Fibroblast of skin of scalp (primary cell): ENCODE measurements at places on chromosomes 13 and 19.

DNA sequence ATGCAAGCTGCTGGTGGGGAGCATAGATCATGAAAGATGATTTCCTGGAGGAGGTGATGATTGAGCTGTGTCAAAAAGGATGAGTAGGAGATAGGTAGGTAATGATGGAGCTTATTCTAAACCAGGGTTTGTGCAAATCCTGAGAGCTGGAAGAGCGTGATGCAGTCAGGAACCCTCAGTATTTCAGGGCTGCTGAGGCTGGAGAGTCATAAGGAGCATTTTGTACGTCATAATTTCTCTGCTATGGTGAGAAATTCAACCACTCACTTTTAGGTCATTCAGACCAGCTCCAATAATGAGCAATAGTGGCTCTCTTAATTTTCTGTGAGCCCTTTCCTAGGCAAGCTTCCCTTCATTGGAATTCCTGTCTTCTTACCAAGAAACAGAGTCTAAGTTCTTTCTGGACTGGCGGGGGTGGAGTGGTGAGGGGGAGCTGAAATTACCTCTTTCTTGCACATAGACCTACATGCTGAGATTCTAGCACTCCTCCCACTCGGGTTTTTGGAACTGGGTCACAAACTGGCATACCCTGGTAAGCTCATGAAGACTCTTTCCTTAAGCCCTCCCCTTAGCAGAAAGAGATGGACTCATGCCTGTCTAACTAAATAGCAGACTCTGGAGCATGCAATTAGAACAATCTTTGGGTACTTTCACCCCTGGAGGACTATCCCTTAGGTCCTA lies 62.2 kb upstream of the MYCBP2 start:
- no peak for DNase-seq

DNA sequence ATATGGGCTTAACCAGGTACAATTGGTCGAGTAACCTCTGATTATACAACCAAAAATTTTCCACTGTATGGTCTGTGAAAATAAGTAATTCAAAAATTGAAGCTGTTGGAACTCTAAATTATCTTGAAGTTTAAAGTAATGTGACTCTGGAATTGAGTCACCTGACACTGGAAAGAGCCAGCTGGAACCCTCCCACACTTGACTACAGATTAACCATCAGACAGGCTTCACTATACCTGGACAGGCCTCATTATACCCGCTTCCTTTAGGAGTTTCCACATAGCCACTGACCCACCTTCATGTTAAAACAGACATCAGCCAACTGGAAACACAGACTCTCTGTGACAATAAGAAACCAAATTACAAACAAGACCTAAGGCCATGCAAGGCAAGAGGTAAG lies 1.3 kb downstream of the ZNF433 start:
- DNase-seq, result no peak

GRCh38 chr19:15091918-15092753 lies 10.1 kb downstream of the OR1I1 start:
- peak; percentile 71 for DNase-seq

DNA sequence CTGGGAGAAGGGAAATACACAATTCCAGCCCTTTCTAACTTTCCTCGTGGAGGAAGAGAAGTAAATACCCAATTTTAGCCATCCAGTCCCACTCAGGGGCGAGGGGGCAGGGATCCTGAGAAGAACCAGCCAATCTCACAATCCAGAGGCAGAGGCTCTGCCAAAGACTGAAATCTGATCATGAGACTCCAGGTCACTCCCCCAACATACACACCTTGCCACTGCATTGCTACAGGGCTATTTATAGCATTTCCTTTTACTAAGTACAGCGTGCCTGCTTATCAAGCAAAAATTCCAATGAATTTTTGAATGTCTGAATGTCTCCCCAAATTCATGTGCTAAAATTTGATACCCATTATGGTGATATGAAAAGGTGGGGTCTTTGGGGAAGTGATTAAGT lies 1687.5 kb downstream of the EFNB2 start:
- DNase-seq, result no peak

DNA sequence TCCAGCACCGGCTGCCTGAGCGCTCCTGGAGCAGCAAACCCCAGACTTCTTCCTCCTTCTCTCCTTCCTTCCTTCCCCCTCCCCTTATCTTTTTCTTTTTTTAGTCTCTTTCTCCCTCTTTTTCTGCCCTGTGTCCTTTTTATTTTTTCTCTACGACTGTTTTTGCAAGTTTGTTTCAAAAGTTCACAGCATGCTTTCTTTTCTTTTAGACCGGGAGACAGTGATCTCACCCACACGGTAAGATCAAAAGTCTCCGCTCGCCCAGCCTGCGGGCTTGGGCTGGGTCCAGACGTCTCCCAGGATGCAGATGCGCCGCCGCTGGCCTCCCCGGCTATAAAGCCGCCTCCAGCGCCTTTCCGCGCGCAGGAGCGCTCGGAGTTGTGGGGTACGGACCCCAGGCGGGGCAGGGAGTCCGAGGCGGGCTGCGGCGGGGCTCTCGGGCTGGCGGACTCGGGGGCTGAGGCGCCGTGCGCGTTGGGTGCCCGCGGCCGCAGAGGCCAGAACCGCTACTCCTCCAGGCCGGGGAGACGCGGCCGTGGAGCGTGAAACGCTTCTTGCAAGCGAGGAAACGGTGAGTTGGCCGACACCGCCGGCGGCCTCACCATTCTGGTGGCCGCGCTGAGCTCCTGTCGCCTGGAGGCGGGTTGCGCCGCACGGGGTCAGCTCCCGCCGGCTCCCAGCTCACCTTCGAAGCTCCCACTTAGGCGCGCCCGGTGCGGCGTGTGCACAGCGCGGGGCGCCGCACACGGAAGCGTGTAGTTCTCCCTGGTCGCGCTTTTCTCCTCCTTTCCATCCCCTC lies 2.0 kb upstream of the TSHZ3 start:
- peak; percentile 63 for DNase-seq

DNA sequence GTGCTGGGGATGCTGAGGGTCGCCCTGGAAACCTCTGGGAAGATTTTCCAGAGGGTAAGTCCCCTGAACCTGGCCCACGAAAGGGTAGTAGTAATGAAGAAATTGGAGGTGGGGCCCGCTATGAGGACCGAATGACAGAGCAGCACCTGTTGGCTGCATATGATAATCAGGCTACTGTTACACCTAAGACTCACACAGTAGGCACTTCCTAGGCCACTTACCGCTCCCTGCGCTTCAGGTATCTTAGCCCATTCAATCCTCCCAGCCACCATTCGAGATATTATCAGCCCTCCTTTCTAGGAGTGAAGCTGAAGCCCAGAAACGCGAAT lies 4.3 kb upstream of the LRFN3 start:
- no peak for DNase-seq

DNA sequence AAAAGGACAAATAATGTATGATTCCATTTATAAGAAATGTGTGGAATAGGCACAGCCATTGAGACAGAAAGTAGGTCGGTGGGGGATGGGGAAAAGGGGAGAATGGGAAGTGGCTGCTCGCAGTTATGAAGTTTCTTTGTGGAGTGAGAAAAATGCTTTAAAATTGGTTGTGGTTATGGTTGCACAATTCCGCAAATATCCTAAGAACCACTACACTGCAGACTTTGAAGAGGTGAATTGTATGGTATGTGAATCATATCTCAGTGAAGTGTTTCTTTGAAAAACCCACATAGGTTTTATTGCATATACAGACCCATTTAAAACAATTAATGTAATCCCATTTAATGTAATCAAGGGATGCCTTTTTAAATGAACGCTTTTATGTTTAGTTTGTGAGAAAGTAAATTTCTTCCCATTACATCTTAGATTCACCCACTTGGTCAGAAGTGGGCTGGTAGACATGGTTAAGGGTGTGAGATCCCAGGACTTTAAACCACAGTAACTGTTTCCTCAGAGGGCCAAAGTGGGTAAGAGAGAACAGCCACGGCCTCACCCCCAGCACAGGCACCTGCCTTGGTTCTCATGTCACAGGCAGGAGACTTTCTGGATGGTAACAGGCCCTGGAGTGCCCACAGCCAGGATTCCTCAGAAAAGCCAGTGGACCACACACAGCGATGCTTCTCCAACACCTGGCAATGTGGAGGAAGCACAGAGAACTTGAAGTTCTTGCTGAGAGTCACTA lies 119.3 kb upstream of the GJB6 start:
- peak; percentile 94 for DNase-seq

- no peak for DNase-seq
Observed at GRCh38 chr19:48636859-48637448, at the start of gene DBP. Gene DBP, minus strand, starts transcription at chr19:48637379. Its CDS starts 385 bp downstream, at chr19:48636994.
